ENCODE measurements at places on chromosomes 2 and 18.

DNA sequence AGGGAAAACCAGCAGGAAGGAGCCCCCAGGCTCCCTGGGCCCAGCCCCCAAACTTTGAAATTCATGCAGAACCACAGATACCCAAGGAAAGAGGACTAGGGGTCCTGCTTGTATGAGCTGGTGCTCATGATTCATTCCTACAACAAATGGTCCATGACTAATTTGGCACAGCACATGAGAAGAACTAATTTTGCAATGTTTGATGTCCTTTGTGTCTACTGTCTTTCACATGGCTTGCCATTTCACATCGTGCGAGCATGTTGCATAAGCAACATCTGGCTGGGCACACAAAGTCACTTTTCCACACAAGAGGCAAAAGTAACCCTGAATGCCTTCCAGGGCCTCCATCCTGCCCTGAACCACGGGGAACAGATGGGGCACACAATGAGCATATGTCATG, 149.6 kb upstream of the APCDD1 start:
- no peak for DNase-seq

DNA sequence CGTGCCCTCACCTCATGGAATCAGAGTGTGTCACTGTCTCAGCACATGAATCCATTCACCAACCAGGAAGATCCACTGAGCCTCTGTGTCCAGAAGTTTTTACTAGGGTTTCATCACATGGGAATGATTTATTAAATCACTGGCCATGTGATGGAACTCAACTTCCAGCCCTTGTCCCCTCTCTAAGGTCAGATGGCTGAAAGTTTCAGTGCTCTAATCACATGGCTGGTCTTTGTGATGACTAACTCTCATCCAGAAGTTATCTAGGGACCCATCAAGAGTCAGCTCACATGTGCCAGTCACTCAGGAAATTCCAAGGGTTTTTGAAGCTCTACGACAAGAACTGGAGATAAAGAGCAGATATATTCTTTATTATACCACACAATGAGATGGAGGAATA, 140.5 kb upstream of the GYPC start:
- no peak for DNase-seq

DNA sequence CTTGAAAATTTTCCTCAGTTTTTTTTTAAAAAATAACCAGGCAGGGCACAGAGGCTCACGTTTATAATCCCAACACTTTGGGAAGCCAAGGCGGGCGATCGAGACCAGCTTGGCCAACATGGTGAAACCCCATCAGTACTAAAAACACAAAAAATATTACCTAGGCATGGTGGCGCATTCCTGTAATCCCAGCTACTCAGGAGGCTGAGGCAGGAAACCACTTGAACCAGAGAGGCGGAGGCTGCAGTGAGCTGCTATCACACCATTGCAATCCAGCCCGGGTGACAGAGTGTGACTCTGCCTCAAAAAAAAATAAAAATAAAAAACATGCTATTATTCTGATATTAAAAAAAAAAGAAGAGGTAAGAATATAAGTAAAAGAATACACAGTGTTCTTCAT, 191.0 kb downstream of the ZEB2 start:
- DNase-seq, result no peak

GRCh38 chr18:48310999-48311398, 98.2 kb downstream of the ZBTB7C start:
- no peak for DNase-seq

- no peak for DNase-seq
Observed at GRCh38 chr2:187224989-187225388, 223.1 kb downstream of the CALCRL start.

- no peak for DNase-seq
Observed at GRCh38 chr2:147589127-147589526, 255.7 kb upstream of the ACVR2A start.

DNA sequence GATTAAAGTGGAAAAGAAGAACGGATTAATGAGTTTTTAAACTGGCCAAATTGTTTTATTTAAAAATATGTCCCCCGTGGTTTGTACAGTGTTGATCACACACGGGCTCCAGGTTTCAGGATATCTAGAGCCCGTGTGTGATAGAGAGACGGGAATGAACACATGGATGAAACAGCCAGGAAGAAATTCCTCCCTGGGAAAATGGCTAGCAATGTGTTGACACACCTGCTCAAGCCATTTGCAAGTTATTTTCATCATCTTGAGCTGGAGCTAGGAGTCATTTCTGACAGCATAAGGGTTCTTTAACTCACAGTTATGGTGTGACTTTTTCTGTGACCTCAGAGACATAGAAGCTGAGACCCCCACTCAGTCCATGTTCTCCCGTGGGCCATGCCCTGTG, 81.6 kb downstream of the LRRFIP1 start:
- DNase-seq, result no peak

DNA sequence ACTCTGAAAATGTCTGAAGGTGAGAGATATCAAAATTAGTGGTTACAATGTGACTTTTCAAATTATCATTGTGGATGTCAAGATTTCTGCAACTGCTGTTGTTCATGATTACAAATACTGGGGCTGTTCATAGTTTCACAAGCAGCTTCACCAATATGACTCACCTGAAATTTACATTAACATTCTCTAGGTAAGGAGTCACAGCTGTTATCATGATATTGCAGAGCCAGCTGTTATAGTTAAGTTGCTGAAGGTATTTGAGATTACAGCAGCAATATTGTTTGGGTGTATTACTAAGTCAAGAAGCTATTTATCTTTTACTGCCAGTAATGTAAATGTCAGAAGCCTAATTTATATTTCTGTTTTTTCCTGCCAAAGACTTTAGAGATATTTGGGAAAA, 140.0 kb downstream of the MC4R start:
- no peak for DNase-seq

DNA sequence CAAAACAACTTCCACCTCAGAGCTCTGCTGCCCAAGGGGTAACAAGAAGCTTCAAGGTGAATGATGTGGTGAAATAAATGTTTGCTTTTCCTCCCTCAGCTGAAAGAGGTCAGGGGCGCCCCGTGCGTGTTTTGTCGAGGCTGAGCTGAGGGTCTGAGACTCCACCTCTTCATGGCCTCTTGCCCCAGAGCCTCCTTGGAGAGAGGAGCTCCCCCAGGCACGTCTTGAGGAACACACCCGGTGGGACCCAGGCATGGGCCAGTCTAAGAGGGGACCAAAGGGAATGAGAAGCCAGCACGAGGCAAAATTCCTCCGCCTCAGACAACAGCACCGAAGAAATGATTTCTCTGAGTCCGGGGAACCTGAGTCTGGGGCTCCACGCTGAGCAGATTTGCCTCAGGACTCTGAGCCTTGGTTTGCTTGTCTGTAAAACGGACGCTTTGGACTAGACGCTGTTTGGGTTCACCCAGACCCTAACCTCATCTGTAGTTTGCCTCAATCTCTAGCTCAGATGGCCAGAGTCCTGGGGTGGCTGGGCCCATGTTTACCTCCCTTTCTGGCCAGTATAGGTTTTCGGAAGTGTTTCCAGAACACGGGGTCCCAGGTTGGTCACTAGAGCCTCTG, 56.4 kb upstream of the ODC1 start:
- no peak for DNase-seq

DNA sequence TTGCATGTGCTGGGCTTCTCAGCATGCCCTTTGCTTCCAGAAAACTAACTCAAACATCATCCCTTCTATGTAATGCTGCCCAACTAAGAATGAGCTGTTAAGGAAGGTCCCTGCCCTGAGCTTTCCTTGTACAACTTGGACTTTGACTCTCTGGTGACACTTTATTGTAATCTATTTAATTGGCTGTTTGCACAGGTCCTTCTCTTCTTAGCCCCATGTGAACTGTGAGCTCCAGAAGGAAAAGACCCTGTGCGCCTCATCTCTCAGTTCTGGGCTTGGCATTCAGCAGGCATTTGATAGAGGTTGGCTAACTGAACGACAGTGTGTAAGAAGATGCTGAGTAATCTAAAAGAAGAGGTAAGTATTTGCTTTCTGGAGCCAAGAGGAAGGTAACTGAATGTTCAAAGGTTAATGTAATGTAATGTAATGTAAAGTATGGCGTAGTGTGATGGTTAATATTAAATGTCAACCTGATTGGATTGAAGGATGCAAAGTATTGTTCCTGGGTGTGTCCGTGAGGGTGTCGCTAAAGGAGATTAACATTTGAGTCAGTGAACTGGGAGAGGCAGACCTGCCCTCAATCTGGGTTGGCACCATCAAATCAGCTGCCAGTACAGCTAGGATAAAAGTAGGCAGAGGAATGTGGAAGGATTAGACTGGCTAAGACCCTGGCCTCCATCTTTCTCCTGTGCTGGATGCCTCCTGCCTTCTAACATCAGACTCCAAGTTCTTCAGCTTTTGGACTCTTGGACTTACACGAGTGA, 60.8 kb upstream of the CCDC195 start:
- no peak for DNase-seq

DNA sequence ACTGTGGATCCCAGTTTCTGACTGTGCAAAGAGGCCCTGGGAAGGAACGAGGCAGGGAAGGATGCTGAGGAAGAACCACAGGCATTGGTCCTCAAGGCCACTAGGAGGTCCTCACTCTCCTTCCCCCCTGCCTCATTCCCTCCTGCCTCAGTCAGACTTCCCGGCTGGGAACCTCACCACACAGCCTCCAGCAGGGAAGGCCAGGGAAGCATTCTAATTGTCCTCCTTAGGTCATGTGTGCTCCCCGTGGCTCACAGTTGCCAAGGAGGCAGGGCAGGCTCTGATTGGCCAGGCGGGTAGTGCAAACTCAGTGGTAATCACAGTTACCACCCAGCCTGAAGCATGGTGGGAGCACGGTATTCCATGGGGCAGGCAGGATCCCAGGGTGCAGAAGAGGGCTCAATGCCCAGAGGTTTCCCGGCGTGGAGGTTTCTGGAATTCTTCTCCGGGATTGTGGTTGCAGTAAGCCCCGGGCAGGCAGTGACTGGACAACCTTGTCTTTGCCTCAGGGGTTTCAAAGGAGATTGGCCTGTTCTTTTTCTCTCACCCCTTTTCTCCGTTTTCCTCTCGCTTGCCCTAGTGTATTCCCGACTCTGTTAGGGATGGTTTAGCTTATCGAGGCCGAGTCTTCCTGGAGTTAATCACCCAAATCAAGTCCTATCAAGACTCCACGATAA, 27.1 kb downstream of the FER1L5 start:
- no peak for DNase-seq

DNA sequence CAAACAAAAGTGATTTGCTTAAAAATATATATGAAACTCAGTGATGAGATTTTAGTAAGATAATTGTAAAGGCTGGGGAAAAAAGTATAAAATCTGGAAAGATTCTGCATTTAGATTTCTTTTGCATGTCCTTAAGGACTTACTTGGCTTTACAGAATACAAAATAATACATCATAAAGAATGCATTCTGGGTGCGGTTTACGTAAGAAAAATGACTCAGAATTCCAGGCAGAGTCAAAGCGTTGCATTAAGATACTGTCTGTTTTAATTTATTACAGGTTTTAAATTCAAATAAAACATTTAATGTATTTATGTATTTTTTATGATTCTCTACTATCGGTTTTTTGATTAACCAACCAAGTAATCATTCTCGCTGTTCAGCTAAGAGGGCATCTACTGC, 178.0 kb downstream of the SH3BP4 start:
- DNase-seq, result no peak

GRCh38 chr2:120737340-120738101, 1.9 kb downstream of the GLI2 start:
- DNase-seq, result no peak

DNA sequence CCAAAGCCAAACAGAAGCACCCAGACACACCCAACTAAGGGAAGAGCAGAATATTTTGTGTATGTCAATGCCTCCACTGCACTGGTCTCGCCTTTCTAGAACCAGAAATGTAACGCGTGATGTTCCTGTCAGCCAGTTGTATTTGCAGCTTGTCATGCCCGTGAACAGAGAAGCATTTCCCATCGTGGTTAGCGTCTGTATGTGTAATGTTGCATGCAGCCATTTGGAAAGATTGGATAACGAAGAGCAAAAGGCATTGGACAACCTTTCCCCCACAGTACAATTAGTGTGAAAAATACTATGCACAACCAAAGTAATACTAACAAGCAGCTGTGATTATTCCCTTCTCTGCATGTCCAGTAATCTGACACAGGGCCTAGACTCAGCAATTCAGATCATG, 140.5 kb downstream of the TMEM163 start:
- DNase-seq, result no peak

GRCh38 chr2:230811508-230811907, 53.2 kb upstream of the ITM2C start:
- no peak for DNase-seq

GRCh38 chr2:85721641-85722040, 27.5 kb downstream of the GNLY start:
- DNase-seq, result no peak

DNA sequence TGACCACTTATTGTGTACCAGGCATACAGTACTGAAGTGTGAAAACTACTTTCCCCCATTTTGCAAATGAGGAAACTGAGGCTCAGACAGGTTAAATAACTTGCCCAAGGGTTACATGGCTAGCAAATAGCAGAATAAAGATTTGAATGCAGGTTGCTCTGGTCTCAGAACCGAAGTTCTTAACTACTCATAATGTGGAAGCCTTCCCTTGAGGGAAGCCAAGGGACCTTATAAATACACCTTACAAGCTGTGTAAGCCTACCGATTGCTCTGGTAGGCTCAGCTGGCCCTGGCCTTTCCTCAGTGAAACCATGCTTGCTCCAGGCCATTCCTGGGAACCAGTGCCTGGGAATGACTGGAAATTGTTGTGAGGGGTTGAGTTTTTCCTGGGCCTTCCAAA, 114.6 kb upstream of the CDCA7 start:
- DNase-seq, result no peak

GRCh38 chr18:40851014-40851429, 1104.0 kb upstream of the PIK3C3 start:
- no peak for DNase-seq

GRCh38 chr18:24919181-24919797, 432.7 kb downstream of the ZNF521 start:
- DNase-seq, result no peak

DNA sequence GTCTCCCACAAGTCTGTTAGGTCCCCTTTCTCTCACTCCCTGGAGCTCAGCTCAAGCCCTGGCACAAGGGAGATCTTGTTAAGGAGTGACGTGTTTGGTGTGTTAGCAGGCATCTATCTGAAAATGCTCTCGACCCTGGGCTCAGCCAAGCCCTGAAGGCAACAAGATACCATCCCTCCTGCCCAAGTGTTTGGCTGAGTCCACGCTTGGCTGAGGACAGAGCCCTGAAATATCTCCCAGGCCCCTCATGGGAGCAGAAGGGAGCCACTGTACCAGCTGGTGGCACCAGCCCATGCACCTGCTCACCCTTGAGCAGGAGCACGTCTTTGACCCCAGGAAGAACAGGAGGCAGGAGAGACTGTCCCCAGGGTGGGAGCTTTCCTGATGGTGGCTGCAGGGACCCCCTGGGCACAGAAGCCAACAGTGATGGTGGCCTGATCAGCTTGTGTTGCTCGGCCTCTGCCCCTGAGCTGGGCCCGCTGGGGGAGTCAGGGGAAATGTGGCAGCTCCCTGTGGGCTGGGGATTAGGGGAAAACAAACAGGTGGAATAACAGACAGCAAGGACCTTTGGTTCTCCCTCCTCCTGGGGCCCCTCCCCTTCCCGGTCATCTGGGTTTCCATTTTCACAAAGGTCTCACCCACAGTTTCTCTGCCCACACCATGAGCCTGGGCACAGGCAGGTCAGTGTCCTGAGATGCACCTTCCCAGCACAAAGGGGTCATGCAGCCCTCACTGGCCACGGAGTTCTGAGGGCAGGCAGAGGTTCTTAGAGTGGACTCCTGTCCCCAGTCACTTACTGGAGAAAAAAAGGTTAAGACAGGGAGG, 91.6 kb downstream of the RHOB start:
- no peak for DNase-seq
